SW480 (cell line): ENCODE measurements at places on chromosomes 12 and 14.

GRCh38 chr12:18264581-18265075 is 3.3 kb downstream of the PIK3C2G start:
- no peak for DNase-seq

GRCh38 chr12:48004053-48004941 is at the start of gene COL2A1:
Gene COL2A1 (minus strand): TSS chr12:48004476. CDS start chr12:48004321, 155 bp downstream.
- DNase-seq: no peak

GRCh38 chr12:6632026-6632983 is 3.5 kb downstream of the LPAR5 start:
- DNase-seq: no peak

GRCh38 chr14:101196051-101196712 is 292.7 kb upstream of the RTL1 start:
- DNase-seq: no peak

DNA sequence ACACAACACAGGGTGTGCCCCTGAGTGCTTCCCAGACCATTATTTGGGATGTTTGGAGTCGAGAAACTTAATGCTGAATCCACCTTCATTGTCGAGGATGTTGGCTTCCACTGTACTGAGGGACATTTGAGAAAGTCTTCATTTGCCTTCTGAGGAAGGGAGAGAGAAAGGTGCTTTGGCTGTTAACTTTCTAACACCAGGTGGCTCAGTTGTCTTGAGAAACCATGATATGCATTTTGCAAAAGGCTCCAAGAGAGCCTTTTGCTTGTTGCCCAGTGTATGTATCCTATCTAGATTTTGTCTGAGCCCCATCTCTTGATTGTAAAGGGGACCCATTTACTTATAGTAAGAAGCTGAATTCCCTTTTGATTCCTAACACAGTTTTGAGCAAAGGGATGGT is 28.6 kb upstream of the NRXN3 start:
- DNase-seq: no peak

DNA sequence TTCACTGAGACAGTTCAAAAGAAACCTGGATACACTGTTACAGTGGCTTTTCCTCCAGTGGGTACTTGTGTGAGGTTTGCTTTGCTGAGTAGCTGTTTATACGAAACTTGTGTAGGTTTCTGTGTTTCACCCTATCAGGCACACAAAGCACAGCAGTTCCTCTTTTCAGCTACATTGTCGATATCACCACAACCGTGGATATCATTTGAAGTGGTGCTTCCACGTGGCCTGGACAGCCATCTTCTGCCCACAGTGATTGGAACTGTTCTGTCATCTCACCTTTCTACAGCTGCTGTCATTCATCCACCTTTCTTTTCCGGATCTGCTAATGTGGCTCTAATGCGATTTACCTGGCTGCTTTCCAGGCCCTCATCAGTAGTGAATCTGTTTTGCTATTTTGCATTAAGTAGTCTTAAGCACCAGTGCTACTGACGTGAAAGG is 368.8 kb downstream of the SYT1 start:
- no peak for DNase-seq

DNA sequence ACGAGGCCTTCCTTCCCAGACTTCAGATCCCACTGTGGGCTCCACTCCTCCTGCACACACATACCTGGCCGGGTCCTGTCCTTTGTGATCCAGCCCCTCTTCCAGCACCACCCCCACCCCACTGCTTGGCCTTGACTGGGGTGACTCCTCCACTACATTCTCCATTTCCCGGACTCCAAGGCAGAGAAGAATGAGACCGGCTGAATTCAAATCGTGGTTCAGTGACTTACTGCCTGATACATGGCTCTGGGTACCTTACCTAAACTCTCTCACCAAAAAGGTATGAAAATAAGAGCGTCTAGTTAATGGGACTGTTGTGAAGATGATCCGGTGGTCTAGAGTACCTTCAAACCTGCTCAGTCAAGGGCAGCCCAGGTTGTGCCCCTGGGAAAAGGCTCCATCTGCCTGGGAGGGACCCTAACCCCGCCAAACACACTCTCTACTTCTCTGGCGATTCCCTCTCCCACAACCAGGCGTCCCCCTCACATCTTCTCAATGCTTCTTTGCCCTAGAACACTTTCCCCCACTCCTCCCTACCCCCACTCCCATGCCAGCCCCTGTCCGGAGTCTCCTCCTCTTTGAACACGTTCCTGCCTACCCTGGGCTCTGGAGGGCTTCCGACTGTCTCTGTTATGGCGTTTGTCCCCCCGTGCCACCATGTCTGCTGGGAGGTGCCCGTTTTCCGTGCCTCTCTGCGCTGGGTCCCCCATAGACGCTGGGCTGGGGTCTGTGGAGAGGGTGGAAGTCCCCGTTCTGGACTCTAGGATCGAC is 1.5 kb upstream of the ZBTB42 start:
- DNase-seq: no peak

DNA sequence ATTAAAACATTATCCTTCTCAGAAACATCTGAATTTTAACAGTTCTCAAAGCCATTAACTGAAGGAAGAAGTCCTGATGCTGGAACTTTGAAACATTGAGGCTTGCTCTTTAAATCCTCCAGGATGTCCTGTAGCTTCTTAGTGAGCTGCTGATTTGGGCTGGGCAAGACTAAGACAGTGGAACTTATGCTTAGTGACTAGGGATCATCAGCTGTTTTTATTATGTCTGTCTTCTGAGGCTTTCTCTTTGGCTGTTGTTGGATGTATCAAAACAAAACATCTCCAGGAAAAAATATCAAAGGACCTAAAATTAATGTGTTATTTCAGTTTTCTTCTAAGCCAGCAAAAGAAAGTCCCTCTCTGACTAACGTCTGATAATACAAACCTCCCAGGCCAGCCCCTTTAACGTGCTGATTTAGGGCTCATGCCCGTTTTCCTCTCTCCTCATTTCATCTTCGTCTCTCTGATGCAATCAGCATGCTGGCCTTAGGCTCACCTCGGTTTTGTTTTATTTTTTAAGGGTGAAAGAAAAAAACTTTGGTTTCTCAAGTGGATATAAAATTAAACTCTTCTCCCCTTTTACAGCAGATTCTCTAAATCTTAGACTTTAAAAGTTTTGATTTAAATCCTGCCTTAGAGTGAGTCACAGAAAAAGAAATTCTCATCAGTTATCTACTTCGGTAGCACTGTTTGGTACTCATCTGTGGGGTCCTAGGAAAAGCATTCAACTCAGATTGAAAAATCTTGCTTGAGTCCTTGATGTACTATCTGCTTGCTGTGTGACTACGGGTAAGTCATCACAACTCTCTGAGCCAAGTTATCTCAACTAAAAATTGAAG is 106.2 kb upstream of the CCDC91 start:
- no peak for DNase-seq

GRCh38 chr12:90174198-90174510 is 465.5 kb upstream of the ATP2B1 start:
- DNase-seq: peak; percentile 14
